Astrocyte of the spinal cord (primary cell): ENCODE measurements at places on chromosomes 2 and 18.

DNA sequence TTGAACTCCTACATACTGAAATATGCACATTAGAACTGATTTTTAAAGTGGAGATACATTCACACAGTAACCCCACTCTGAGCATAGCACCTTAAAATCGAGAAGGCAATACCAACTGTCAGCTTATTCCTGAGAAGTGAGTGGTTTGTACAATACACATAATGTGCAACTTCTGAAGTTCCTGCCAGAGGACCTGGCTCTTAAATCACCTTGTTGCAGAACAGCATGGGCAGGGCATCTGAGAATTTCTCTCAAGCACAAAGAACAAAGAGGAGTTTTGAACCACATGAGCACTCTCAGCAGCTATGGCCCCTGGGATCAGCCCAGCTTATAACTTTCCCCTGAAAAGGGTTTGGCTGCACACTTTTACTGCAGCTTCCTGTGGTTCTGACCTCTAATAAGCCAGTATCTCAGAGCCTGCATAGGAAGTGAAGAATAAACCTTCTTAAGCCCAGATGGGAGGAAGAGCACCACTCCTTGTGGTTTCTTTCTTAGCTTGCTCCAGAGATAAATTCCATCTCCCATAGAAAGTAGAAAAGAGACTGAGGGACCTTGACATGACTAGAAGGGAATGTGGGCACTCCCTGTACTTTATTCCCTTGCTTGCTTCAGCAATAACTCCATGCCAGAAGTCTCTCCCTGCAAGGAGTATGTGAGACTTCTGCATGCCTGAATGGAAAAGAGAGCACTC lies 862.3 kb downstream of the SUCLG1 start:
- DNase-seq = no peak

GRCh38 chr2:4369826-4370419 lies 666.5 kb downstream of the DCDC2C start:
- DNase-seq = no peak

DNA sequence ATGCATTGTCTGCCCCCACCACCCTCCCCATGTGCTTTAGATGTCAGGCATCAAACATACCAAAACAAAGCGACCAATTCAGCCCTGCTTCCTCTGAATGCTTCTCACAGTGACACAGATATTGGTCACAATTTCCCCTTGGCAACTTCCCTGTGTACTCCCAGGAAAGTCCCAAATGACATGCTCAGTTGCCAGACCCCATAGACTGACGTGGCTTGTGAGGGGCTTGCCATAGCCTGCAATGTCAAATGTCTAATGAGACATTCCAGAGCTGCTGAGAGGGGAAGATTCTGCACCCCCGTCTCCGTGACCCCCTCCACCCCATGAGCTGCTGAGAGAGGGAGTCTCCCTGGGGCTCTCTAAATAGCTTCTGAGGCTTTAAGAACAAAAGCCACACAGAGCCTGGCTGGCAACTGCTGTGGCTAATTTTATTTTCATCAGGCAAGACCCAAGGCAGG lies 47.3 kb downstream of the RFTN2 start:
- no peak for DNase-seq

DNA sequence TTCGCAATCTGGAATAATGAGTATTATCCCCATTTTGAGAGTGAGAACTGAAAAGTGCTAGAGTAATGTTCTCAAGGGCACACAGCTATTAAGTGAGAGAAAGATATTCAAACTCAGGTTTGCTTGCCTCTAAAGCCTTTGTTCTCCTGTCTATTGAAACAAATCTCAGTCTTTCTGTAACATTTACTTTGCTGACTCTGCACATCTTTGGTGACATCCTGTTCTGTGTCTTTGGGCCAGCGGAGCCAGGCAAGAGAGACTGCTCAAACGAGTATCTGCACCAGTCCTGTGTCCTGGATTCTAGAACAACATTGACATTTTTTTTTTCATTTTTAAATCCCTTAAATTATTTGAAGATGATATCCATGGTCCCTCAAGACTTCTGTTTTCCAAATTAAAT lies 1539.2 kb upstream of the PIK3C3 start:
- DNase-seq = no peak

DNA sequence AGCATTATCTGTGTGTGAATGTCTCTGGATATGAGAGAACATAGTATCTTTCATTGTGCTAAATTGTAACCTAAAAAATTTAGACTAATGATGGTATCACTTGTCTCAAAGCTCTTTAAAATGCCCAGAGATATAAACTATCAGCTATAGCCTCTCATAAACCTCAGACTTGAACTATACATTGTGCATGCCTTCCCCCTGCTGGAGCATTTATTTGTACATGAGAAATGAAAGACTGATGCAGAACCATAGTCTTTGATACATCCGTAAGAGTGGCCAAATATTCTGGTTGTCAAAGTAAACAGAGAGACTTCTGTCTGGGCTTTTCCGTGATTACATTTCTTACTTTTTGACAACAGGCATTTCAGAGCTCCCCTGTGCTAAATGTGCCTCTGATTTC lies 71.9 kb upstream of the CCDC68 start:
- DNase-seq = no peak

DNA sequence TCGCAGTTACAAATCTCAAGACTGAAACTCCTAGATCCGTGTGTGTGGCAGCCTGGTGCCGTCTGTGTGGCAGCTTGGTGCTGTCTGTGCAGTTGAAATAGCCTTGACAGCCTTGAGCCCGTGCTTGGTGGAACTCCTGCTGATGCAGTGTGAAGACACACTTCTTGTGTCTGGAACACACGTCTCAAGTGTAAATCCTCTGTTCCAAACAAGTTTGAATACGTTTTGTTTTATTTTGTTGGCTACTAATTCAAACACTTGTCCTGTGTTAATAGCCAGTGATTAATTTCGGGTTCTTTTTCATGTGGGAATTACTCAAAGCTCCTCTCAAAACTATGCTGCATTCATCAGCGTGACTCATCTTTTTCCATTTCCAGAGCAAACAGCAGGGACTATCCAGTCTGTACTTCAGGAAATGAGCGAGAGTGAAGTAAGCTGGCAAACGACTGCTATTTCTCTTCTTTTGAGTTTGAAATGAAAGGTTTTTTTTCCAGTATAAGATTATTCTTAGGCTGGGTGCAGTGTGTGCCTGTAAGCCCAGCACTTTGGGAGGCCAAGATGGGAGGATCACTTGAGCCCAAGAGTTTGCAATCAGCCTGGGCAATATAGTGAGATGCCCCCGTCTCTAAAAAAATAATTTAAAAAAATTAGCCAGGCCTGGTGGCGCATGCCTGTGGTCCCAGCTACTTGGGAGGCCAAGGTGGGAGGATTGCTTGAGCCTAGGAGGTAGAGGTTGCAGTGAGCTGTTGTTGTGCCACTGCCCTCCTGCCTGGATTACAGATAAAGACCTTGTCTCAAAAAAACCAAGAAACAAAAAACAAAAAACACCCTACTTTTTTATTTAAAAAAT lies 152.9 kb downstream of the SPP2 start:
- peak; percentile 98 for DNase-seq

DNA sequence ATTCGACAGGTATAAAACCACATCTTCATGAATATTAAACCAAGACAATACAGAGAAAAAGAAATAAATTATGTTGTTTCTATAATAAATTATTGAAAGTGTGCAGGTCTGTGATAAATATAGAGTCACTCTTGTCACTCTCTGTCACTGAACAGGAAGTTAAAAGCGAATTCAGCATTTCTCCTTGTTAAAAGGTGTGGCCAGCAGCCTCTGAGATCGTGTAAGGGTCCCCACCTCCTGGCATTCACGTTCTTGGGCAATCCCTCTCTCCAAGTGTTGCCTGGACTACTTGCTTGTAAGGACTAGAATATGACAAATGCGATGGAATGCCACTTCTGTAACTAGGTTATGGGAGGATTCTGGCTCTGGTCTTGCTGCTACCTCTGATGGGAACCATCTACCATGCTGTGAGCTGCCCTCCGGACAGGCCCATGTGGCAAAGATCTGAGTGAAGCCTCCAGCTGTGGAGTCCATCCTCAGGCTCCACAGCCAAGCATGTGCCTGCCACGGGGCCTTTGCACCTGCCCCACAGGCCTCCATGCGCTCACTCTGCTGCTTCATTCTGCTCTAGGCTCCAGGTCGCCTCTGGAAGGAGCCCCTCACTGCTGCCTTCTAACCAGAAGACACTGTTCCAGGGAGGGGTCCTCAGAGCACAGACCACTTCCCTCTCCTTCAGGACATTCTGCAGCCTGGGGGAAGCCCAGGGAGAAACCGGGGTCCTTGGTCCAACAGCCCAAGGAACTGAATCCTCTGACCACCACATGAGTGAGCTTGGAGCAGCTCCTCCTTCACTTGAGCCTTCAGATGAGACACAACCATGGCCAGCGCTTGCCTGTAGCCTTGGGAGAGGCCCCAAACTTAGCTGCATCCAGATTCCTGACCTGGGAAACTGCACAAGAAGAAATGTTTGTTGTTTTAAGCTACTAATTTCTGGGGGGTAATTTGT lies 202.9 kb upstream of the HDAC4 start:
- DNase-seq = no peak

DNA sequence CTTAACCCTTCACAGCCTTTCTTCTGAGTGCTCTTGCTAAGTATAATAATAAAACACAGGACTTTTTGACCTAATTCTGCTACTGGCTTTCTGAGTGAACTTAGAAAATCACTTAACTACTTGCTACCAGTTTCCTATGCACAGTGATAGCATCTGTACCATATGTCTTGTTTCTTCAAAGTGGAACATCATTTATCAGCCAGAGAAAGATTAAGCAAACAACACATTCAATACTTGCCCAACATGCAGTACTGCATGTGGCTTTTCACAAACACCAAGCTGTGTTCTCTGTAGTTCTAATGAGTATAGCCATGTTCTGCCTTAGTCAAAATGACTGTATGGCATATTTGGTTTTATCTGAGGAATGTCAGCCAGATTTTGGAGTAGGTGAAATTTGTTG lies 1286.6 kb upstream of the ZEB2 start:
- DNase-seq = no peak

DNA sequence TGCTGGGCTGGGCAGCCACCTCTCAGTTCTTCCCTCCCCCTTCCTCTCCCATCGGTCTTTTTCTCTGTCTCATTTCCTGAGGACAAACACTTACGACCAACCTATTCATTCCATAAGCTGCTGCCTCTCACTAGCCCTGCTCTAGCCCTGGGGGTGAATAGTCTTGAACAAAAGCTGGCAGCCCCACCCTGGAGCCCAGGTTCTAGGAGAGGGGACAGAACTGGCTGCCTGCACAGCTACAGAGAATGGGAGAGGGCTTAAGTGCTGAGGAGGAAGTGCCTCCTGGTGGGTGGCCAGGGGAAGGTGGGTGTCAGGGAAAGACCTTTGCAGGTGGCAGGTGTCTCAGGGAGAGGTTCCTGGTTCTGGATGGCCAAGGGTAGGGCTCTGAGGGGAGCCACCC lies 22.8 kb downstream of the ANO7 start:
- no peak for DNase-seq

GRCh38 chr2:174996622-174997021 lies 8.6 kb downstream of the CHN1 start:
- no peak for DNase-seq

DNA sequence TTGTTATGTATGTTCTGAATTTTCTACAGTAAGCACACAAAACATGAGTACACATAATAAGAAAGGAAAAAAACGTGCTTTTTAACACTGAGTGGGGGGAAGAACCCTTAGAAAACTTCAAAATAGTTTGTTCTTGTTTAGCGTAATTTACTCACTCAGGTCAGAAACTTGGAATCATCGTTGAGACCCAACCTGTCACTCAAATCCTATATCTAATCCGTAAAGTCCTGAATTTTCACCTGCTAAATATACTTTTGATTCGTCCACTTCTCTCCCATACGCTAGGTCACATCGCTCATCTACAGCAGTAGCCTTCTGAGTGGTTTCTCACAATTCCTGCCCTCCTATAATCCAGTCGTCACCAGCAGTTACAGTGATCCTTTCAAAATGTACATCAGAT lies 767 bp downstream of the TPRKB start:
- DNase-seq = no peak

DNA sequence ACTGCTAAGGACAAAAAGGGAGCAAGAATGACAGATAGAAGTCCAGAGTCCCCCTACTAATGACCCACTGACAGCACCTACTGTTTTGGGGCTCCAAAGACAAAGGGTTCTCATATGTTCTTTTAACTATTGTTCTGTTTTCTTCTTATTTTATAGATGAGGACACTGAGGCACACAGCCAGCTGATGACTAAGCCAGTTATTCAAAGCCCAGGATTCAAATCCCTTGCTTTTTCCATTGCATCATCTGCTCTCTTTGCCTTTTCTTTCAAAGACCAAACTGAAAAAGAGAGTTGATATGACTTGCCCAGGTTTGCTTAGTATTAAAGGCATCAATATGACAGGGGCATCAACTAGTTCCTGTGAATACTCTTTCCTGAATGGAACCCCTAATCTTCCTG lies 299.8 kb downstream of the LRATD1 start:
- peak; percentile 24 for DNase-seq

DNA sequence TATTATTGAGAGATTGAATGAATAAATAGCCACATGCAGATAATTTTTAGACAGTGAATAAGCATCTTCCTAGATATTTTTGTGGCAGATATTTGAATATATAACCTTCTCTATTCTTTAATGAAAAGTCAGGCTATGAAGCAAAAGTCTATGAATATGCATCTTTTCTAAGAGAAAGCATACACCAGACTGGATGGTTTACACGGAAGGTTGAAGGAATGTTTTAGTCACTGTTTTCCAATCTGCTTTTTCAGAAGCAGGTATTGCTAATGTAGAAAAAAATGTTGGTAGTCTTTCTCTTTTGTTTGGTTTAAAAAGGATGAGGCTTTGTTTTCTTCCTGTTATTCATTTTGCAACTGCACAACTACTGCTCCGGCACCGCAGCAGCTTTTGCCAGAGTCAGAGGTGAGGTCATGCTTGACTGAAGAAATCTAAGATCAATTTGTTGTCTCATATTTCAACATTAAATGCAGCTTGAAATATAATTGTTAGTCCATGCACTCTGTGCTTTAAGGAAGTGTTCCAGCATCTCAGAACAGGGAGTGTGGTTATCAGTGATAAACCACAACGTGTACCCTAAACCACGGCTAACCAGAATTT lies 1540.8 kb upstream of the PIK3C3 start:
- peak; percentile 32 for DNase-seq

GRCh38 chr2:223621901-223622300 lies 19.7 kb upstream of the SCG2 start:
- no peak for DNase-seq

DNA sequence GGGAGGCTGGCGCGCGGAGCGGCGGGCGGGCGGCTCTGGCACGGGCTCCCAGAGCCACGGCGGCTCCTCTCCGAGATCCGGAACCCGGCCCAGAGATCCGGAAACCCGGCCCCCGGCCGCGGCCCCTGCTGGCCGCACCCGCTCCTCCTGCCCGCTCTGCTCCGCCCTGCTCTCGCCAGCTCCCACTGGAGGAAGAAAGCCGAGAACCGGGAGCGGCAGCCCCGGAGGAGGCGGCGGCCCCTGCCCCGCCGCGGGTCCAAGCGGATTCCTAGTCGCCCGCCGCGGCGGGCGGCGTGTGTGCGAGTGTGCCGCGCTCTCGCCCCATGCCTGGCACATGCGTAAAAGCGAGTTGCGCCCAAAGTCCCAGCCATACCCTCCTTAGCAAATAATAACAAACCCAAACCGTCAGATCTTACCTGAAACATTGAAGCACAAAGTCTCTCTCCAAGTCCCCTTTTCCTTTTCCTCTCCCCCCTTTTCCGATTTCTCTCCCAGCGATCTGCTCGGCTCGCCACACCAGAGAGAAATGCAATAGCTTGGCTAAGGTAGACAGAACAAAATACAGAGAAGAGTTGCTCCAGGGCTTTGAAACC lies 108.7 kb upstream of the KCTD1 start:
- peak; percentile 71 for DNase-seq
